ENCODE measurements at places on chromosomes 6 and 20.

GRCh38 chr20:22446613-22447446 lies 137.5 kb downstream of the FOXA2 start:
- H3K27me3 ChIP-seq, result no peaks in the 10 kb centered on the region
- no peaks in the 10 kb centered on the region for H3K4me1 ChIP-seq
- no peaks in the 10 kb centered on the region for H3K36me3 ChIP-seq
- H3K27ac ChIP-seq, result no peak overlapping the region

DNA sequence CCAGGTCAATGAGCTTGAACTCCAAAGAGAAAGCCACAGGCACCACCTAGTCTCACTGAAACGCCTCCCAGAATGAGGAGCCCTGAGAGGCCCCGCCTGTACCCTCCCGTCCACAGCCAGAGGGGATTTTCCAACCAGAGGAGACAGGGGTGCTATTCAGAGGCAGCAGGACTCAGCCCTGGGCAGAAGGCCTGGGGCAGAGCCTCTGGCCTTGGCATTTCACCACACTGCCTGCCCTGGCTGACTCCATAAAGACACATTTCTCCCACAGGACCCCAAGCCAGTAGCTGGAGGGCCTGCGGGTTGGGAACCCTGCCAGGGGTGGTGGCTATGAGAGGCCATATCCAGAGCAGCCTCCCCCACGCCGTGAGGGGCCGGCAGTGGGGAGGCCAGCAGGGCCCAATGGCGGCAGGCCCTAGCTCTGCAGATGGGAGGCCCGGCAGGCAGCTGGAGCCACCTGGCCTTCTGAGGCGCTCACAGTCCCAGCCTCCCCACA lies 159.3 kb downstream of the PREX1 start:
- no peak overlapping the region for H3K4me3 ChIP-seq
- H3K36me3 ChIP-seq, result no peaks in the 10 kb centered on the region
- H3K27me3 ChIP-seq, result no peaks in the 10 kb centered on the region
- no peak for DNase-seq

DNA sequence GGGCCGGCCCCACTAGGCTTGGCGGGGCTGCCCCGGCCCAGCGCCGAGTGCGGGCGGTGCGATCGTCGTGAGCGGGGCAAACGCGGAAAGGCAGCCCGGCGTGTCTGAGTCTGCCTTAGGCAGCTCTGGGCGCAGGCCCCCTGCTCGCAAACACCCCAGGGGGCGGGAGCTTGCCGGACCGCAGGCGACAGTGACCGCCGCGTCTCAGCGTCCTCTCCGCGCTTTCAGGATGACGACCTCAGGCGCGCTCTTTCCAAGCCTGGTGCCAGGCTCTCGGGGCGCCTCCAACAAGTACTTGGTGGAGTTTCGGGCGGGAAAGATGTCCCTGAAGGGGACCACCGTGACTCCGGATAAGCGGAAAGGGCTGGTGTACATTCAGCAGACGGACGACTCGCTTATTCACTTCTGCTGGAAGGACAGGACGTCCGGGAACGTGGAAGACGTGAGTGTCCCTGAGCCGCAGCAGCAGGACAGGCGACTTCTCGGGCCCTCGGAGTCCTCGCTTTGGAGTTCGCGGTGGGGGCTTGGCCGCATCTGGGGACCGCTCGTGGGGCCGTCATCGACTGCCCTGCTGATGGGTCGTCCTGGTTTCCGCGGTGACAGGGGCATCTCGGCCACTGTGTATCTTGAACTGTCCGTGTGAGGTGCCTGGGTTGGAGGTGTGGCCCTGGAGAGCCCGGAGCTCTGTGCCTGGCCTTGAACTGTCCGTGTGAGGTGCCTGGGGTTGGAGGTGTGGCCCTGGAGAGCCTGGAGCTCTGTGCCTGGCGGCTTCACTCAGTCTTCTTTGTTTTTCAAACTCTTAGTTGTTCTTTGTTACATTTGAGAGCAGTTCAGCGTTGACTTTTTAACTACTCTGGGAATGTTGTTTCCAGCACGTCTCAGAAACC lies 786 bp downstream of the ADRM1 start:
- peaks cover 9% of the 10 kb centered on the region for H3K4me1 ChIP-seq
- H3K27me3 ChIP-seq, result no peaks in the 10 kb centered on the region
- DNase-seq, result no peak
- H3K36me3 ChIP-seq, result peaks cover 34% of the 10 kb centered on the region

DNA sequence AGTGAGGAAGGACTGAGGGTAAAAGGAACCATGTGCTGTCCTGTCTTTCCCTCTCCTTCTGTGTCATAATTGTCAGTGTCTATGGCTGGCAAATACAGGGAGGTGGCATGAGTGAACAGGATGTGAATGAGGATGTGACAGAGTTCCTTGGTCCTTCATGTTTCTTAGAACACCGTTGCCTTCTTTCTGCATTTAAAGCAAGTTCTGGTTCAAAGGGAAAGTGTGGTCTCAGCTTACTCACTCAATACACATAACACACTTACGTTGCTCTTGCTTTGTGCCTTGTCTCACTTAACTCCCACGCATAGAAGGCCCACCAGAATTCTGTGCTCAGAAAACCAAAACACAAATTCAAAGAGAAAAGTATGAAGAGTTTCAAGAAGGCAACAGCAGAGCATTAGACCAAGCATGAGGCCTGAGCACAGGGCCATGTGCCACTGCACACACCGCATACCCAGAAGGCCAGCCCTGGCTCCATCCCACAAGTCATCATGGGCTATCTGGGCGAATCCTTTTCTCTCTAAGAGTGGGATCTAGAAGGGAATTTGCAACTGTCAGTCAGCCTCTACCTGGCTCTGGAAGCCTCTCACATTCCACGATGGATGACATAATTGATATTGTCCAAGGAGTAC lies 38.9 kb upstream of the SAYSD1 start:
- H3K4me3 ChIP-seq, result no peak overlapping the region
- H3K27me3 ChIP-seq, result no peaks in the 10 kb centered on the region
- DNase-seq, result no peak
- no peak overlapping the region for H3K27ac ChIP-seq

DNA sequence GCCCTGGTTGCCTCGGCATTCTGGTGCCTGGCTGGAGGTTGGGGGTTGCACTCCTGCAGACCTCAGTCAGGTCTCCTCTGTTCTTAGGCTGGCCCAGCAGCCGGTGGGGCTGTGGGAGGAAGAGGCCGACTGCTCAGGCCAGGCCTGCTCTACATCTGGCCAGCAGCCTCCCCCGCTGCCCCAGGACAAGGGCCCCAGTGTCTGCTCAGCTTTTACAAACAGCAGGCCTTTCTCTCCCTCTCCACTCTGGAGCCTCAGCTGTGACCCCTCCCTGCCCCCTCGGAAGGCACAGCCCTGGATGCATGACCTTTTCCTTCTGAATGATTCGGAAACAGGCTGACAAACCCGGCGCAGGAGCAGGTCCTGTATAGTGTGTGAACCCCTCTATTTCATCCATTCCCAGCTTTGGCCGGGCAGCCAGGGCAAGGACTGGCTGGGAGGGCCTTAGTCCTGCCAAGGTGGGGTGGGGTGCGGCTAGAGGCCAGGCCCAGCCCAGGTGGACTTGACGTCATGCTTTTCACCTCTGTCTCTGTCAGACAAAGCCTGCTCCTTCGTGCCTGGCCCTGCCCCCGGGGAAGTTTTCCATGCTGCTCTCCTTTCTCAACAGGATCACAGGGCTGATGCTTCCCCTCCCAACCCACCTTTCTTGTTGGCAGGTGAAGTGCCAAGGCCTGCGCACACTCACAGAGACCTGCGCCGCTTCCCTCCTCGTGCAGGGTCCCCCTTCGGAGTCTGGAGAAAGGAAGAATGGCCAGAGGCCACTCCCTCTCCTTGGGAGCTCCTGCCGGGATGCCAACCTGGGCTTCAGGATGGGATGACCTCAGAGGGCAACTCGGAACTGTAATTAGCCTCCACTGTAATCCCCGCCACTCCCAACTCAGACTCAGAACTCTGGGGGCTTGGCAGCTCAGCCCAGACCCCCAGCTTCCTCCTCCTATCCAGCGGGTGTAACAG lies 10.1 kb upstream of the ITPR3 start:
- H3K27me3 ChIP-seq, result no peaks in the 10 kb centered on the region
- DNase-seq, result no peak
- H3K4me3 ChIP-seq, result no peak overlapping the region
- H3K36me3 ChIP-seq, result no peaks in the 10 kb centered on the region

DNA sequence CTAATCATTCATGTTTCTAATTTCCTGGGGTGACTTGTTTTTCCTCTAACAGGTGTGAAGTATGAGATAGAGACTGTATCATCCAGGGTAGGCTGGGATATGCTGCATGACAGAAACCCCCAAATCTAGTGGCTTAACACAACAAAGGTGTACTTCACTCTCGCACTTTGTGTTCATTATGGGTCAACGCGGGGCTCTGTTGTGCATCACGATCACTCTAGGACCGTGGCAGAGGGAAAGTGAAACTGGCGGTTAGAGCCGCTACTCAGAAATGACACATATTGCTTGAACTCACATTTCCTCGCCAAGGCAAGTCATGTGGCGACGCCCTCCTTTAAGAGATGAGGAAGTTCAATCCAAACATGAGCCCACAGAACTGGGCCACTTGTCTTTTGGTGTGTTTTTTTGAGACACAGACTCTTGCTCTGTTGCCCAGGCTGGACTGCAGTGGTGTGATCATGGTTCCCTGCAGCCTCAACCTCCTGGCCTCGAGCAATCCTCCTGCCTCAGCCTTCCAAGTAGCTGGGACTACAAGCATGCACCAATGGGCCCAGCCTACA lies 41.3 kb downstream of the PCNA start:
- no peak overlapping the region for H3K27ac ChIP-seq
- H3K4me1 ChIP-seq, result peaks cover 2% of the 10 kb centered on the region
- no peaks in the 10 kb centered on the region for H3K27me3 ChIP-seq
- DNase-seq, result no peak

- H3K4me1 ChIP-seq, result peaks cover 6% of the 10 kb centered on the region
- H3K27me3 ChIP-seq, result peaks cover 2% of the 10 kb centered on the region
- peak overlapping the region; percentile 56 for H3K4me3 ChIP-seq
- no peak for DNase-seq
These were observed 870 bp downstream of the PAK5 start for GRCh38 chr20:9838035-9838377.

GRCh38 chr20:32226391-32226790 lies 18.7 kb downstream of the POFUT1 start:
- no peak overlapping the region for H3K27ac ChIP-seq
- H3K36me3 ChIP-seq, result peaks cover 29% of the 10 kb centered on the region
- DNase-seq, result no peak
- H3K27me3 ChIP-seq, result no peaks in the 10 kb centered on the region

DNA sequence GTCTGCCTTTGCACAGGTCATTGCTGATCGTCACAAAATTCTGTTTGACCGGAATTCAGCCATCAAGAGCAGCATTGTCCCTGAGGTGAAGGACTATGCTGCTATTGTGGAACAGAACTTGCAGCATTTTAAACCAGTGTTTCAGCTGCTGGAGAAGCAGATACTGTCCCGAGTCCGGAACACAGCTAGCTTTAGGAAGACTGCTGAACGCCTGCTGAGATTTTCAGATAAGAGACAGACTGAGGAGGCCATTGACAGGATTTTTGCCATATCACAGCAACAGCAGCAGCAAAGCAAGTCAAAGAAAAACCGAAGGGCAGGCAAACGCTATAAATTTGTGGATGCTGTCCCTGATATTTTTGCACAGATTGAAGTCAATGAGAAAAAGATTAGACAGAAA lies 24.6 kb upstream of the CALHM6 start:
- H3K4me3 ChIP-seq, result no peak overlapping the region
- H3K27me3 ChIP-seq, result no peaks in the 10 kb centered on the region
- no peak for DNase-seq
- peaks cover 2% of the 10 kb centered on the region for H3K4me1 ChIP-seq
- H3K27ac ChIP-seq, result no peak overlapping the region

DNA sequence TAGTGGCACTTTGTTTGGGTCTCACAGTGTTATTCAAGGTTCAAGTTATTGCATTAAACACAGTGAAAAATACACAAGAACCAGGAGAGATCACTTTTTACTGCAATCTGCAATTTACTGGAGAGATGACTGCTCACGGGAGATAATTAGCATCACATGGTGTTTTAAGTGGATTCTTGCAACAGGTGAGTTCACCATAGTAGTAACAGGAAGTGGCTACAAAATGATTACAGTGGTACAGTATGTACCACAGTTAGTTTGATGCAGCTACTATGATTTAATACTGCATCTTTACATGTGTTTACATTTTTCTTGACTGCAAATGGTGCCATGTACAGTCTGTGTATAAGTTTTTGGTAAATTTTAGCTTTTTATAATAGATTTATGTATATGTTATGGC lies 96.5 kb upstream of the SCP2D1 start:
- no peak for DNase-seq
- peaks cover 5% of the 10 kb centered on the region for H3K4me1 ChIP-seq
- H3K27me3 ChIP-seq, result no peaks in the 10 kb centered on the region
- no peak overlapping the region for H3K27ac ChIP-seq
- no peak overlapping the region for H3K4me3 ChIP-seq

- H3K4me1 ChIP-seq, result peaks cover 30% of the 10 kb centered on the region
- no peaks in the 10 kb centered on the region for H3K27me3 ChIP-seq
- peak; percentile 66 for DNase-seq
These were observed 1.3 kb downstream of the VEGFA start for GRCh38 chr6:43771210-43771857.

GRCh38 chr6:35722121-35722761 lies 14.6 kb upstream of the ARMC12 start:
- H3K27ac ChIP-seq, result no peak overlapping the region
- H3K4me3 ChIP-seq, result no peak overlapping the region
- no peaks in the 10 kb centered on the region for H3K36me3 ChIP-seq

DNA sequence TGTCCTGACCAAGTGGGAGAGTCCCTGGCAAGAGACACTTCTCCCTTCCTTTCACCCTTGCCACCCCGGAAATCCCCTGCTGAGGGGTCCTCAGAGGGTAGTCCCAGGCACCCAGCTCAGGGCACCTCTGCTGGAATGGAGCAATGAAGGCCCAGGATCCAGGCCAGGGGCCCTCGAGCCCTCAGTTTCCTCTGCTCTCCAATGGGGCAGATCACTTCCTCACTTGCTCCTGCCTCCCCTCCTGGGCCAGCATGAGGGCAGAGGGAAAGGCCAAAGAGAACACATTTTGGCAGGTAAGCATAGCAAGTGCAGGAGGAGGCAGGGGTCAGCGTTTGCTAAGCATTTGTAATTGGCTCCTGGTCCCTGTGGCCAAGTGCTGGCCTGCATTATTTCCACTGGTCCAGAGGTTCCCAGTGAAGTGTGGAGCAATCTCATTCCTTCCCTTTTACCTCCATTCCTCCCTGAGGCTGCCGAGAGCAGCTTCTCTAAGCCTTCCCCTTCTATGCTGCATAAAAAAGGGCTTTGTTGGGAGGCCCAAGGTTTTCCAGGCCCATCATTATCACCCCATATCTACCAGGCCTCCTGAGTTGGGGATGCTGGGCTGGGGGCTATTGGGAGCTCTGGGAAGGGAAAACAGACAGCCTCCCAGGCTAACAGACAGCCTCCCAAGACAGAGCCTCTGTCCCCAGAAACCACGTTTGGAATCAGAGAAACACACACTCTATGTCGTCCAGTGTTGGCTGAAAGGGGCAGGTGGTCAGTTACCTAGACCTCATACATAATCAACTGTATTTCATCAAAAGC lies 28.8 kb upstream of the VEGFA start:
- no peaks in the 10 kb centered on the region for H3K27me3 ChIP-seq
- H3K4me3 ChIP-seq, result no peak overlapping the region
- no peaks in the 10 kb centered on the region for H3K36me3 ChIP-seq
- no peak for DNase-seq

Data from H1 (cell line).